ENCODE measurements at places on chromosomes 16 and 17.

DNA sequence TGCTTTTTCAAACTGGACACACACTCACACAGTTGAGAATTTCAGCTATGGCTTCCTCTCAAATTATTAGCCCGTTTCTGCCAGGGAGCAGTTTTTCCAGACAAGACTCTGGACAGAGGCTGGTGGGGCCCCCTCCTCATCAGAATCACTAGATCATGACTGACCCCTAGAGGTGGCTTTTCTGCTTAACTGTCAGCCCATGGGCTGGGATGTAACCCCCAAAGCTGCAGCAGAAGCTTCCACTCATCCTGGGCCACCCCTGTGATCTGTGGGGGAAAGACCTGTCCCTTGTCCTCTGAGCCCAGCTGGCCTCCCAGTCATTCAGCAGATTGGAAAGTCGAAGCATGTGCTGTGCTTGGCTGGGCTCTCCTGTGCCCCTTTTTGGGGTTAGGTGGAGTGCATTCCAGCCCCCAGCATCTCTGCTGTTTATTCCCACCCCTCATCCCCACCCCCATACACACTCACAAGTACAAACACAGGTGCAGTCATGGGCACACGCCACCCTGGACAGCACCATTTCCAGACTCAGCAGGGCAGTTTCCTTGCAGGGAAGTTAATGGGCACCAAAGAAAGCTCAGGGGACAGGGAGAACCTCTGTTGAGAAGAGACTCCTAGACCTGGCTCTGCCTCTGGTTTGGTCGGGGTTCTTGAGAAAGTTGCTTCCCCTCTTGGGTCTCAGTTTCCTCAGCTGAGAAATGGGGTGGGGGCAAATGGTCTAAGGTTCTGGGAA is 77.6 kb upstream of the RBL2 start:
- no peak for DNase-seq

GRCh38 chr16:78147911-78148401 is 48.5 kb downstream of the WWOX start:
- DNase-seq = peak; percentile 93

DNA sequence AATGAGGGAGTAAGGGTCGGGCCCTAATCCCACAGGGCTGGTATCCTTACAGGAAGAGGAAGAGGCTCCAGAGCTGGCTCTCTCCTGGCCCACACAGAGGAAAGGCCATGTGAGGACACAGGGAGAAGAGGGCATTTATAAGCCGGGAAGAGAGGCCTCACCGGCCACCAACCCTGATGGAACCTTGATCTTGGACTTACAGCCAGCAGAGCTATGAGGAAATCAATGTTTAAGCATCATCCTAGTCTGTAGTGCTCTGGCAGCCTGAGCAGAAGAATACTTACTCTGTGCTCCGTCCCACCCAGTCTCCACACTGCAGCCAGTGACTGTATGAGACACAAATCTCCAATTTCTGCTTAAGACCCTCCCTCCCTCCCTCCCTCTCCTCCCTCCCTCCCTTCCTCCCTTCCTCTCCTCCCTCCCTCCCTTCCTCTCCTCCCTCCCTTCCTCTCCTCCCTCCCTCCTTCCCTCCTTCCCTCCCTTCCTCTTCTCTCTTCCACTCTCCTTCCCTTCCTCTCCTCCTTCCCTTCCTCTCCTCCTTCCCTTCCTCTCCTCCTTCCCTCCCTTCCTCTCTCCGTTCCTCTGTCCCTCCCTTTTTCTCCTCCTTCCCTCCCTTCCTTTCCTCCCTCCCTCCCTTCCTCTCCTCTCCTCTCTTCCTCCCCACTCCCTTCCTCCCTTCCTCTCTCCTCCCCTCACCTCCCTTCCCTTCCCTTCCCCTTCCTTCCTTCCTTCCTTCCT is 8.9 kb upstream of the TMEM220 start:
- DNase-seq = no peak

GRCh38 chr17:61294286-61294685 is 105.4 kb upstream of the TBX2 start:
- DNase-seq = no peak
